ENCODE measurements at places on chromosomes 7 and 10.
A peak's percentile ranks its signal among the peaks of the same experiment; 100 is the strongest.

DNA sequence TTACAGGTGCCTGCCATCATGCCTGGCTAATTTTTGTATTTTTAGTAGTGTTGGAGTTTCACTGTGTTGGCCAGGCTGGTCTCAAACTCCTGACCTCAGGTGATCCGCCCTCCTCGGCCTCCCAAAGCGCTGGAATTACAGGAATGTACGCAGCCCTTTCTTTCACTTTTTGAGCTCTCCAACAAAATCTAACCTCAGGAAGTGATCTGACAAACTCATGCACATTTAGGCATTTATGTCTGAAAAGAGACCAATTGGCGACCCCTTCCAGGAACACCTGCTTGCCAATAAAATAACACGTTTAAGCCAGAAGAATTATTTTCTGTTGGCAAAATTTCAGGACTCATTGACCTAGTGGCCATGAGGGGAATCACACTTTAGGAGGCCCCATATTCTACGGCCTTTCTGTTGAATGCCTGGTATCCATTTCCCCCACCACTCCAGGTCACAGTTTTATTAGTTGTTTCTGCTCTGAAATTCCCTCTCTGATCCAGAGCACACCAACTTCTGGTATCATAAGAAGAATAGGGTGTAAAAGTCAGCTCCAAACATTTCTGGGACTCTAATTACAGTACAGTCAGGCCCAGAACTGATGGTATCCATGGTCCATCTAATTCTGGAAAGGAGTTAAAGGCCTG, 65.8 kb upstream of the FRMD4A start:
- no peak for DNase-seq

GRCh38 chr7:96679886-96680285, 29.8 kb downstream of the SEM1 start:
- DNase-seq: no peak

DNA sequence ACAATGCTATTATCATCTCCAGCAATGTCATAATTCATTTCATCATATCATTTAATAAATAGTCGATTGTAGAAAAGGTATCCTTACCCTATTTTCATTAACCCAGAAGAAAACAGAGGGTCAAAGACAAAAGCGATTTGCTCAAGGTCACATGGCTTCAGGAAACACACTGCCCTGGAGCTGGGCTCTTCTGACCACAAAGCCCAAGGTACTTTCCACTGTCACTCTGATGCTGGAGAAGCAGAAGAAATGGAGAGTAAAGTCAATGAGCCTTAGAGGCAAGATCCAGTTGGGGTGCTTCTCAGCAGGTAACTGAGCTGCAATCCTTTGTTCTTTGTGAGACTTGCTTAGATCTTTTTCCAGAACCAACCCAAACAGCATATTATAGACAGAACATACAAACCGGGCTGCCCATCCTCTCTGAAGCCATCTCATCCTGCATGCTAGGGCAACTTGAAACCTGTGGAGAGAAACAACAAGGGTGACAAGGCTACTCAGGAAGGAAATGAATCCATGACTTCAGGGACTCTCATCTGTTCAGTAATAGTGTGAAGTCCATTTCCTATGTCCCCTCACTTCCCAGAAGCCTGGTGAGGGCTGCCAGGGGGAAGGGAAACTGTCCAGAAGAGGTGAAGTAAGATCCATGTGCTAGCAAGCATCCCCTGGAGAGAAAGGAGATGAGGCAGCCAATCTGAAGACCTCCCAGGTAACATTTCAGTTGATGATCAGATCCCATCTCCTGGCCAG, 148.6 kb upstream of the SVIL start:
- DNase-seq: no peak

DNA sequence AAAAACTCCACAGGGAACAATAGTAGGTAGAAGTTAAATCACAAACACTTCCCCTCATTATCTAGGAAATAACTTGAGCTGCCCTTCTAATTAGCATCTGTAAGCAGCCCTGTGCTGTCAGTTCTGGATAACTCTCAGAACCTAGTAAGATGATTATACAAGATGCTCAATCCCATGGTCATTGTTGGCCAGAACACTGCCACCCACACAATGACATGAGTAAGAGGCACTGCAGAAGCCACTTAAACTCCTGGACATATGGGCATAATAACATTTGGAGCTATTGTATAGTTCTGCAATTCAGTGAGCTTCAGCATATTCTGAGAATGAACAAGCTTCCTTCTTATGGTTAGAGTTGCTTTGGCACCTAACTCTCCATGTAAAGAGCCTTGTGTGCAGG, 153.8 kb downstream of the PLPP4 start:
- DNase-seq: no peak

- no peak for DNase-seq
Observed at GRCh38 chr10:62302760-62303159, 34.1 kb upstream of the RTKN2 start.

DNA sequence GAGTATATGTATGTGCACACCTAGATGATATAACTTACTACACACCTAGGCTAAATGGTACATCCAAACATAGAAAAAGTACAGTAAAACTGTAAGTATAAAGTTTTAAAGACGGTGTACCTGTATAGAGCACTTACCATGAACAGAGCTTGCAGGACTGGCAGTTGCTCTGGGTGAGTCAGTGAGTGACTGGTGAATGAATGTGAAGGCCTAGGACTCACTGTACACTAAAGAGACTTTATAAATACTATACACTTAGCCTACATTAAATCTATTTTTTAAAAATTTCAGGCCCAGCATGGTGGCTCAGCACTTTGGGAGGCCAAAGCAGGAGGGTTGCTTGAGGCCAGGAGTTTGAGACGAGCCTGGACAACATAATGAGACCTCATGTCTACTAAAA, 195.3 kb downstream of the FZD1 start:
- DNase-seq: no peak

GRCh38 chr10:43904844-43905243, 256.2 kb upstream of the ZNF32 start:
- no peak for DNase-seq

GRCh38 chr10:124552691-124553276, 91.2 kb downstream of the LHPP start:
- DNase-seq: no peak

DNA sequence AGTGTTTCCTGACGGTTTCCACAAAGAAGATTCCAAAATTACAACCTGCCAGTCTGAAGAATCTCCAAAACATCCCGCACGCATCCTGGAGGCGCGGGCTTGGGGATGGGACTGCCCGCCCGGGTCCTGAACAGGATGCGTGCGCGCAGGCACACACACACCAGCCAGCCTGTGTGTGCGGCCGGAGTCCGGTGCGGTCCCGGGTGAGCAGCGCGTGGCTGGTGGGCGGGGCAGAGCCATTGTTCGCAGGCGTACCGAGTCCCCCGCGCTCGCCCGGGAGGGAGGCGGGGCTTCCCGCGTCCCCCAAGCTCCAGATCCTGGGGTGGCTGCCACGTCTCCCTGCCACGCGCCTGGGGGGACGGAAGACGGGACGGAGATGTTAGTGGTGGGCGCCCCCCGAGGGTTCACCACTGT, 675 bp upstream of the SCD start:
- DNase-seq: peak; percentile 89

DNA sequence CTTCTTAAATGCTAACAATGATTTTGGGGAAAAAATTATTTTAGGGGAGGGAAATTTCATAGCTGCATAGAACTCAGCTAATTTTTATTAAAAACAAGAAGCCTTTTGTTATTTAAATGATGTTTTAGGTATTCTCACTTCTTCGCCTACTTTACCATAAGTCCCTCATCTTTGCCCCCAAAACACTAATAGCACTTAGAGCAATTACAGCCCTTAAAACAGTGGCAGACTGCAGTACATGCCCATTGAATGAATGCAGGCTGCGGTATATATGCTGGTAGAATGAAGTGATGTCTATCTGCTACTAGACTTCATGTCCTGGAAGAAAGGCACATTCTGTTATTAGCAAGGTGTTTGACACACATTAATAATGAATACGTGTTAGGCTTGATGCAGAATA, 2.9 kb upstream of the SPAG6 start:
- no peak for DNase-seq

DNA sequence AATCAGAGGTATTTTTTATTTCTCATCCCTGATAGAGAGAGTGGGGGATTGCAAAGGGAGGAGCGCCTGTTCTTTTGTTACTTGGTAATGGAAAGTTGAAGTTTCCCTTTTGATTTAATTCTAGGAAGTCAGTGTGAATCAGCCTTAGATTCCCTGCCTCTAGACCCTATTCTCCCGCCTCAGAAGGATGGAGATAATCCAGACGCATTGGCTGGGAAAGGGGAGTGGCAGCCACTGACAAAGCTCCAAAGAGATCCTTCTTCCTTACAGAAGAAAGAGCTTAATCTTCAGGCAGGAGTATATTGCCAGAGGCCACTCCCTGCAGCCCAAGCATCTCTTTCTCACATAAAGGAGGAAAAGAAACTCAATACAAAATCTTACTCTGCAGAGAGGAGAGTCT, 122.3 kb upstream of the GALNT17 start:
- DNase-seq: no peak

GRCh38 chr10:82887488-82887887, 1012.5 kb downstream of the NRG3 start:
- no peak for DNase-seq

DNA sequence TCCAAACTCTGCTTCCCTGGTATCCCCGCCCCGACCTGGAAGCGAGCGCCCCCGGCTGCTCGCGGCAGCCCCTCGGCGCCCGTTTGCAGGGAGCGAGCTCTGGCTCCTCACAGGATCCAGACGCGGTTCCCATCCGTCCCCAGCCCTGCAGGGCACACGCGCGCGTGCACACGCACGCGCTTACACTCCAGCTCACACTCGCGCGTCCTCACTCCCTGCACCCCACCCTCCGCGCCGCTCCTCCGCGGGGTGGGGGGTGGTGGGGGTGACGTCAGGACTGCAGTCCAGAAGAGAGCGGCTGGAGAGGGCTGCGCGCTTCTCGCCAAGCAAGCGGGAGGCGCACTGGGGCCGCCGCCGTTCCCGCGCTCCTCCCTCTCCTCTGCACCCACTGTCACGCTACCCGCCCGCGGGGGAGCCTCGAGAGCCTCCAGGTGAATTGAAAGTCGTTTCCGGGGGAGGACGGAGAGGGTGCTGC, 255.6 kb downstream of the OTUD1 start:
- no peak for DNase-seq

- DNase-seq: no peak
Observed at GRCh38 chr10:132984801-132985545, 42.6 kb upstream of the CFAP46 start.

DNA sequence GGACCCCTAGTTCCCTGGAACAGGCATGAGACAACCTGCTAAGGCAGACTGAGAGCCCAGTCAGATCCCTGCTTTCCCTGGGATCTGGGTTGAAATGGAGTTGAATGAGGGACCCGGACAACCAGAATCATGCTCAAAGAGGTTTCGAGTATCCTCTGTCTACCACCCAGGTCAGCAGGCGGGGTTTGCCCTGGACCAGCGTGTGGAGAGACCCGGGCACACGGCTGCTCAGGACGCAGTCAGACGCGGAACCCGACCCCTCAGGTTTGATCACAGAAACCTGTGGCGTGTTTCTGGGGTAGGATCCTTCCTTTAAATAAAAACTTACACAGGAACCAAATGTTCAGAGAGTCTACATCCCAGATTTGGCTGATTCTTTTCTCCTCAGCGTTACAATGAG, 330.6 kb downstream of the PTPRN2 start:
- no peak for DNase-seq

DNA sequence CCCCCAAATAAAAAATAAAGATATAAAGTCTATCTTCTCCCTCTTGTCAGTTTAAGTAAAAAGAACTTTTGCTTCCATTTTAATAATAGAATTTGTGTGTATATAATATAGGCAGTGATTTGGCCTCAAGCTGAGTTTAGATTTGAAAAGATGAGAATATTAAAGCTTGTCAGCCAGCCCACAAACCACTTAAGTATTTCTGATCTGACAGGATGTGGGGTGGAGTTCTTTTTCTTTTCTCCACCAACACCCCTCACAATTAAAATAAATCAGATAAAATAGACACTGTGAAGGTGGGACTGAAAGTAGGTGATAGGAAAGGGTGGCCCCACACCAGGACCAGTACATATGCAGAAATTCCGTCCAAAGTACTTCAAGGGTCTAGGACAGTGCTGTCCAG, 714.1 kb downstream of the AUTS2 start:
- no peak for DNase-seq

GRCh38 chr10:8044331-8044907, 10.1 kb upstream of the GATA3 start:
- DNase-seq: no peak

DNA sequence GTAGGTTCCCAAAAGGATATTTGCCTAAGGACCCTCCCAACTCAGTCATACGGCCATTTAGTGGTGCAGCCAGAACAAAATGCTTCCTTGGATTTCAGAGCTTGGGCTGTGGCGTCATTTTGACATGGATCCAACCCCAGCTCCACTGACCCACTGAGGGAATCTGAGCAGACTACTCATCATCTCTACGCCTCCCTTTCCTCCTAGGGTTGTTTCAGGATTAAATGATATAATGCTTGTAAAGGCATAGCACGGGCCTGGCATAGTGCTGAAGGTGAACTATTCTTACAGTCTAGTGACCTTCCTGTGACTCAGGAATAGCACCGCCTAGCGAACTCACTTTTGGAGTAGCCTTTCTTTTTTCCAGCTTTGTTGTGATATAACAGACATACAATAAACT, 70.3 kb upstream of the LOXL4 start:
- no peak for DNase-seq

GRCh38 chr10:31897506-31897905, 31.1 kb downstream of the ARHGAP12 start:
- DNase-seq: no peak

- DNase-seq: no peak
Observed at GRCh38 chr7:129525225-129525862, 23.0 kb downstream of the SMKR1 start.

GRCh38 chr7:44097064-44097932, 6.8 kb upstream of the AEBP1 start:
- peak; percentile 43 for DNase-seq

DNA sequence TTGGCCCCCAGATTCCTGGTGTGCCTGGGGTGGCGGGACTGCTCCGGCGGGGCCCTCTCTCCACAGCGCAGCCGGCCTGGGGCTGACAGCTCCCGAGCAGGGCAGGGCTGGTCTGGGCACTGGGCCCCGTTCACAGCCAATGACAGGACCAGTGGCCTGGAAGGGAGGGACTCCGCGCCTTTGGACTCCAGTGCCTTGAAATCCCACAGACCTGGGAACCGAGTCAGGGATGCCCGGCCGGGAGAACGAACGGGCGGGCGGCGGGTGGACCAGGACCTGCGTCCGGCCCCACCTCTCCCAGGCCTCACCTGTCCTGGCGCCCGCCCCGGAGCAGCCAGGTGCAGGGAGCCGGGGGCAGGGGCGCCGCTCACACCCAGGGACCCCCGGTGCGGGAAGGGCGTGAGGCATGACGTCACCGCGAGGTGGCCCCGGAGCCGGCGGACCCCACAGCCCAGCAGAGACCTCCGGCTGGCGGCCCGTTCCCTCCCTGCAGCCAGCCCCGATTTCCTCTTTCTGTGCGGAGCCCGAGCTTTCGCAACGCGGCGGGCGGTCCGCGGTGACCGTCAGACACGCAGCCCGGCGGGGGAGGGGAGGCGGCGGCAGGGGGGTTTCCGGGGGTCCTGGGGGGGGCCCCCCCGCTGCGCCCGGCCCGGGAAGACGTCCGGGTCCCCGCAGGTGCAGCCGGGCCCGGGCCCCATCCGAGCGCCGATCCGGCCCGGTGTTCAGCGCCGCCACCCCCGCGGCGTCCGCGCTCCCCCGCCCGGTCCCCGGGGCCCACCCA, 743 bp downstream of the ADAP1 start:
- peak; percentile 28 for DNase-seq

- no peak for DNase-seq
Observed at GRCh38 chr7:28477041-28477442, 64.7 kb downstream of the CREB5 start.

- DNase-seq: no peak
Observed at GRCh38 chr7:20236790-20237189, 19.6 kb upstream of the MACC1 start.

Data from activated naive CD8-positive, alpha-beta T cell treated with anti-CD3 and anti-CD28 coated beads, Interleukin-2, amount 50 U/mL, for 24 hours (primary cell).